GM13976 (cell line): ENCODE measurements at places on chromosomes 6 and 20.
A peak's percentile ranks its signal among the peaks of the same experiment; 100 is the strongest.

- DNase-seq = no peak
Observed at GRCh38 chr6:89952105-89952671, 57.9 kb downstream of the GJA10 start.

DNA sequence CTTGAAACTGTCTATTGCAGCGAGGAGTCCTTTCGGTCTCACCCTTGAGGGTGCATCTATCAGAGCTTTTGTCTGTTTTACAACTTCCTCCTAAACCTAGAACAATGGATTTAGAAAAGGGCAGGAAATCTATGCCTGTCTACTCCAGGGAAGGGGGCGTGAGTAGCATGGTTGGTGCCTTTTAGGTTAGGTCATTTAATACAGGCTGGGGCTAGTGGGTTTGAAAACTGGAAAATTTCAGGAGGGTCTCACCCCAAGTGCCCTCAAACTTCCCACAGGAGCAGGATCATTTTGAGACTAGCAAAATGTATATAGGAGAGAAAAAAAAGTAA is 33.5 kb upstream of the BMP6 start:
- DNase-seq = no peak

DNA sequence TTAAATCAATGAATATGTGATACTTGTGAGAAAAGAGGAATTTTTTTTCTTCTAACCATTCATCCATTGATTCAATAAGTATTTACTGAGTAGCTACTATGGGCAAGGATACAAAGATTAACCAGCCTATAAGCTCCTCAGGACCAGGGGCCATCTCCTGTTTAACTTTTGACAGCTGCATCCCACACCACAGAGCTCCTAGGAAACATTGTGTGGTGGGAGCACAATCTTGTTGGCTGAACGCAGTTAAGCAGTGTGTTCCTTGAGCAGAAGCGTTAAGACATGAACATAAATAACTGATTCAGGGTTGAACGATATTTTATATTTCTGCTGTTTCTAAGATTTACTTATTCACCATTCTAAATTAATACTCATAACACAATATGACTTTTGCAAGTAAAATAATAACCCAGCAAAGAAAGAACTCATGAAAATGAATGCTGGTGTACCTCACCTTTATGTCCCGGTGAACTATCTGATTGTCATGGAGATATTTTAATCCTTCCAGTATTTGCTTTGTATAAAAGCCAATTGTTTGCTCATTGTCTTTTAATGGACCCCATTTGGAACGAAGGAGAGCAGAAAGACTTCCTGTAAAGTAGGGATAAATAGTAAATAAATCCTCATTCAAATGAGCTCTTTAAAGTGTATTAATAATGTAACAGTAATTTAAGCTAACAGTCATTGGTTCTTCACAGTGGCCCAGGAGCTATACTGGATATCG is 62.6 kb upstream of the MAP7 start:
- no peak for DNase-seq

DNA sequence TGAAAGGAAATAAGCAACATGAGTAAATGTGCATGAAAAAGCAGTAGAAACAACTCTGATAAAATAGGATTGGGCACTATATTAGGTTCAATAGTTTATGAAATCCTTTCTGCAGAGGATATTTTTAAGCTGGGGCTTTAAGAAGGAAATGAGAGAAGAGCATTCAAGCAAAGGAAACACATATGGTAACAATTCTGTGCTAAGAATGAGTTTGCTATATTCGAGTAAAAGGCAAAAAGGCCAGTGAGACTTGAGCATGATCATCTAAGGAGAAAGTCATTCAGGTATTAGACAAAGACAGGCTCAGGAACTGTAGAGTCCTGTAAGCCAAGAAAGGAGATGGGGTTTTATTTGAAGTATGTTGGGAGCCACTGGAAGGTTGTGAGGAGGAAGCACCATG is 387.1 kb upstream of the FLRT3 start:
- no peak for DNase-seq

DNA sequence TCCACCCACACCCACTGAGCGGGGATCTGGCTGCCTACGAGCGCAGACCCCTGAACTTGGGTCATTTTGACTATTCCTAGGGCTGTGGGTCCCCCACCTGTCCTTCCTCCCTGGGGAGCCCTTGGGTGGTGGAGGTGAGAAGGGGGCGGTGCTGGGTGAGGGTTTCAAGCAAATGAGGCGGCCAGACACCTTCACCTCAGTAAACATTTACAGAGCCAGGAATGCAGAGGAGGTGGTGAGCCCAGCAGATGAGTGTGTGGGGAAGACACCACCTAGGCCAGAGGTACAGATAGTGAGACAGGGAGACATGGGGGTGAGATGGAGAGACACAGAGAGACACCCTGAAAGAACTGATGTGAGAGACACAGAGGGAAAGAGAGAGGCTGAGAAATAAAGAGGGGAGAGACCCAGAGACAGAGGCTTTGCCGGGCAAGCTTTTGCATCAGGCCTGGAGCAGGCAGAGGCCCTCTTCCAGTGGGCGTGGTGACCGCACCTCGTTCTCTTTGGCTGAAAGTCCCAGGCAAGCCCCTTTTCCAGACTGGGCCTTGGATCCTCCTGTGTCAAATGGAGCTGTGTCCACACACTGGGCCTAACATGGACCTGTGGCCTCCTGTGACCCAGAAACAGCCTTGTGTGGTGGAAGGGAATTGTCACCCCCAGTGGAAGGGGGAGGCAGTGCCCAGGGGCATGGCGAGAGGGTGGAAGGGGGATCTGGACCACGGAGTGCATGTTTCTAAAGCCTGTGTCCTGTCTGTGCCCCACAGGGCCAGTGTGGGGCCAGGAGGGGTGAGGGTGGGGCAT is 29.7 kb downstream of the CEBPB start:
- DNase-seq = no peak

- DNase-seq = no peak
Observed at GRCh38 chr6:170344631-170345576, 38.3 kb downstream of the FAM120B start.

GRCh38 chr20:34951252-34951651 is 4.4 kb downstream of the GSS start:
- DNase-seq = no peak

DNA sequence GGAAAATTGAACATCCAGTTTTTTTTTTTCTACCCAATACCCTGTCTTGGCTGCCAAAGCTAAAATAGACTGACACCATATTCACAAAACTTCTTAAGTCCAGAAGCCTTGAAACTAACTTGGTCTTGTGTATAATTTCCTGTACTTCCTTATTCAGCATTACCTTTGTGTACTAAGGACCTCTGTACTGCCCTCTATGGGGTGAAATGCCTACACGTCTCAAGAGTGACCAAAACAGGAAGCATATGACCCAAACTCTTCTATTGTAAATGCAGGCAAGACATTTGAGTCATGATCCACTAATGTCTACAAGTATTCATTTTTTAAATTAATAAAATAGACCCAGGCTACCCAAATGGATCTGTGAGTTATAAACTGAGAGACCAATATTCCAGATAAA is 50.4 kb downstream of the HMGCLL1 start:
- peak; percentile 5 for DNase-seq

DNA sequence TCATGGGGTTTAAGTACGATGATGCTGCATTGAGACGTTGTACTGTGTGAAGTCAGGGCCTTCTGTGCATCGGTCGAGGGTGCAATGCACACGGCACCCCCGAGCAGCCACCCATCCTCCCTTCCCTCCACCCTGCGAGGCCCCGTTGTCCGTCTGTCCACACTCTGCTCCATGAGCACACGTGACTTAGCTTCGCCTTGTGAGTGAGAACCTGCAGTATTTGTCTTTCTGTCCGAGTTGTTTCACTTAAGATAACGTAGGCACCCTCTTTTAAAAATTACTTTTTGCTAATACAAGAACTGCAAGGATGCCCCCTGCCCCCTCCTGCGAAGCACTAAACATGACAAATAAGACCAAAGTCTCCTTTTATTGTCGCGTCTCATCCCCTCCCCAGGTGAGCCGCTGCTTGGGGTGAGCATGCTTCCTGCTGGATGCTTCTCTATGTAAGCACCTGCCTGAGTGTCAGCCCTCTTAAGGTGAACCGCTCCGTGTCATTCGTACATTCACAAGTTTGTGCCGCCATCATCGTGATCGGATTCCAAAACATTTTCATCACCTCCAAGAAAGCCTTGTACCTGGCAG is 3.6 kb upstream of the RBBP8NL start:
- no peak for DNase-seq

GRCh38 chr6:27176523-27177484 is 70.7 kb upstream of the PRSS16 start:
- DNase-seq = peak; percentile 54

GRCh38 chr20:48538856-48539255 is 288.9 kb downstream of the PREX1 start:
- no peak for DNase-seq

- no peak for DNase-seq
Observed at GRCh38 chr20:57075603-57076002, 190.8 kb downstream of the BMP7 start.

GRCh38 chr6:163754866-163755265 is 340.3 kb downstream of the QKI start:
- no peak for DNase-seq

DNA sequence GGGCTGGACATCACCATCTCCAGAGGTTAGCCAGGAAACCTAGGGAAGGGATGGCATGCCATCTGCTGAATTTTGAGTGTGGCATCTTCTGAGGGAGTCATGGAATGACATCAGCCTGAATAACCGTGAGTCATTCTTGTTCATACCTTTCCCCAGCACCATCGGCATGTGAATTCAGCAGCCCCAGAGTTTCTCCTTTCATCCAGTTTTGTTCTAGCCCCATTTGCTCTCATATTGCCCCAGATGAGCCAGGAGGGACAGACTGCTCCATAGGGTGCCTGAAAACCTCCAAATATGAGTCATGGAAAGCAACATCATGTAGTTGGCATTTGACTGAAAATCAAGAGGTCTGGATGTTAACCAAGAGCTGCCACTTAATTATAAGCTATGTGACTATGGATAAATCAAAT is 219.2 kb upstream of the SGK1 start:
- DNase-seq = no peak

GRCh38 chr6:7166410-7167293 is 58.9 kb downstream of the RREB1 start:
- DNase-seq = no peak

- DNase-seq = no peak
Observed at GRCh38 chr6:43727634-43728033, 40.0 kb upstream of the MRPS18A start.

GRCh38 chr6:159582736-159583135 is 110.3 kb downstream of the SOD2 start:
- no peak for DNase-seq

- DNase-seq = no peak
Observed at GRCh38 chr20:37279820-37280219, 9.6 kb upstream of the MANBAL start.

GRCh38 chr20:38926934-38927616 is 858 bp downstream of the FAM83D start:
- no peak for DNase-seq

GRCh38 chr6:150368762-150369161 is at the start of gene IYD:
TSS of gene IYD (plus strand) at chr6:150369012. CDS start at chr6:150369032, 20 bp downstream.
- DNase-seq = no peak

DNA sequence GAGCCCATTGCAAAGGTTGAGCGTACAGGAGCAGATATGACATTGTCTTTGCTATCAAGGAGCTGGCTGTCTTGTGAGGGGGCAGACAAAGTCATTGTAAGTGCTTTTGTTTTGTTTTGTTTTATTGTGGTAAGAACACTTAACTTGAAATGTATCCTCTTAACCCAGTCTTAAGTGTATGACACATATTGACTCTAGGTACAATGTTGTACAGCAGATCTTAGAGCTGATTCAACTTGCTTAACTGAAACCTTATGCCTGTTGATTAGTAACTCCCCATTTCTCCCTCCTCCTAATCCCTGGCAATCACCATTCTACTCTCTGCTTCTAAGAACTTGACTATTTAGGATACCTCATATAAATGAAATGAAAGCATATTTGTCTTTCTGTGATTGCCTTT is 429.0 kb downstream of the BMP2 start:
- no peak for DNase-seq

DNA sequence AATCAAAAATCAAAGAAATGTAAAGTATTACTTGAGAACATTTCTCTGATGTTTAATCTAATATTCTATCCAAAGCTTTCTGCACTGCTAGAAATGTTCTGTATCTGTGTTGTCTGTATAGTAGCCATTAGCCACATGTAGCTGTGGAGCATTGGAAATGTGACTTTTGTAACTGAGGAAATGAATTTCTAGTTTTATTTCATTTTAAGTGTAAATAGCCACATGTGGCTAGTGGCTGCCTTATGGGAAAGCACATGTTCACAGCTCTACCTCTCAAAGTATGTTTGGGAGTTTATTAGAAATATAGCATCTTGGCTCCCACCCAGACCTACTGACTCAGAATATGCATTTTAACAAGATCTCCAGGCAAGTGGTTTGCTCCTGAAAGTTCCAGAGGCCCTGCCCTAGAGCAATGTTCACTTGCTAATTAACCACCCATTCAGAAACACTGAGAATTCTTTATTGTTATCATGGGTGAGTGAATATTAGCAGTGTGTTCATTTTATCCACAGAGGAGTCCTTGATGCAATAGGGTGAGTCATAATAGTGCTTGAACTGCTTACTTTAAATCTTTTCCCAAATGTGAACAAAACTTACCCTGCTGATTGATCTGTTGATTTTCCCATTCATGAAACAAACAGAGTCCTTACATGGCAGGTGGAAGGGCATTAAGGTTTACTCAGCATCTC is 282.7 kb downstream of the PLCB1 start:
- DNase-seq = no peak

GRCh38 chr20:49878977-49879376 is 36.4 kb downstream of the SPATA2 start:
- DNase-seq = no peak

DNA sequence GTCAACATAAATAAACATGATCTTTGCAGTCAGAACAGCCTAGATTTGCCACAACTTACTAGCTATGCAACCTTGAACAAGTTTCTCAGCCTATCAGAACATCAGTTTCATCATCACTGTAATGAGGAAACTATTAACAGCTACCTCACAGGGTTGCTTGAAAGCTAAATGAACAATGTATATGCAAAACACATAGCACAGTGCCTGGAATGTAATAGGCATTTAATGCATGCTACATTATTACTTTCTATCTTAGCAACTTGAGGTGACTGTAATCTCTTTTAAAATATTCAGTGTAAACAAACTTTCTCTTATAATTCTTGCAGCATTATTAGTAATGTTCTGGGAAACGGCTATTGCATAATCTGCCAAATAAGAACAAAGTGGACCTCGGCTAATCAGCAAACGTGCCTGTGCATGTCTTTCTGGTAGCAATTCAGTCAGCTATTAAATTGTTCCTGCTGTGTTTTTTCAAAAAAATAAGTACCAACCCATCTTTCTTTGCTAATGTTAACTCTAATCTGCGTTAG is 61.5 kb downstream of the SYNE1 start:
- DNase-seq = no peak

DNA sequence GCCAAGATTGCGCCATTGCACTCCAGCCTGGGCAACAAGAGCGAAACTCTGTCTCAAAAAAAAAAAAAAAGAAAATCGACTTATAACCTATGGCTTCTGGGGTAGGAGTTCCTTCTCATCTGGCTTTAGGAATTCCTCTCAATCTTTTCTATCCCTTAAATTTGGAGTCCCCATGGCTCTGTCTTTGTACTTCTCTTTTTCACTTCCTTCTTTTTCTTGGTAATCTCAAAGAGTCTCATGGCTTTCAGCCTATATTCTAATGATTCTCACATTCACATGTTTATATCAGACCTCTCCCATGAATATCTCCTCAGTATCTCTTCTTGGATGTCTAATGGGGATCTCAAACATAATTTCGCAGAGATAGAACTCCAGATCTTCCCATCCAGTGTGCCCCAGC is 42.8 kb upstream of the RALGAPA2 start:
- no peak for DNase-seq

GRCh38 chr20:49557449-49557848 is 10.5 kb downstream of the PTGIS start:
- no peak for DNase-seq

- no peak for DNase-seq
Observed at GRCh38 chr6:14696367-14696766, 549.5 kb upstream of the JARID2 start.
